GM23248 (cell line): ENCODE measurements at places on chromosomes 1 and 21. TPM values are rescaled to one million over a fixed set of nuclear protein-coding genes. Genes with fewer than 3 reads are reported as not detected.

GRCh38 chr1:13830616-13831280 lies 130.8 kb downstream of the PRDM2 start:
- DNase-seq, result no peak

GRCh38 chr21:32749662-32750061 lies 21.8 kb upstream of the SYNJ1 start:
- DNase-seq, result no peak

GRCh38 chr1:95116580-95117206 lies 462 bp upstream of the TLCD4 start:
- DNase-seq, result peak; percentile 59

- no peak for DNase-seq
Measured at GRCh38 chr1:200973937-200974657, 49.4 kb downstream of the KIF21B start.

GRCh38 chr1:156009404-156009803 lies 11.3 kb downstream of the SSR2 start:
- no peak for DNase-seq

GRCh38 chr1:154863315-154864174 lies 6.5 kb downstream of the KCNN3 start:
- DNase-seq, result peak; percentile 61

DNA sequence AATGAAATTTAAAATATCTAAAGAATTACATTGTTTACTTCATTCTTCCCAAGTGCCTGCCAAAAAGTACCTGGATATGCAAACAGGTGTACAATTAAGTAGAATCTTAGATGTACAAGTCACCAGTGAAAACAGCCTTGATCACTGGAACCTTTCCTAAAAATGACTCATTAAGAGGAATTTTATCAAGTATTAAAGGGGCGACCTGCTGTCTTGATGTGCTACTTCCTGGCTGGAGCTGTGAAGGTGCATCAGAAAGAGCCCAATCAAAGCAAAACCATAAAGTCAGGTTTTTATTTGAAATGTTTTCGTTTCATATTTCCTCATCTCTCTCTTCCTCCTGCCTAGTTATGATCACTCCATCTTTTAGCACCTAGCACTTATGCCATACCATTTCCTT lies 33.4 kb downstream of the IFI44 start:
- no peak for DNase-seq

DNA sequence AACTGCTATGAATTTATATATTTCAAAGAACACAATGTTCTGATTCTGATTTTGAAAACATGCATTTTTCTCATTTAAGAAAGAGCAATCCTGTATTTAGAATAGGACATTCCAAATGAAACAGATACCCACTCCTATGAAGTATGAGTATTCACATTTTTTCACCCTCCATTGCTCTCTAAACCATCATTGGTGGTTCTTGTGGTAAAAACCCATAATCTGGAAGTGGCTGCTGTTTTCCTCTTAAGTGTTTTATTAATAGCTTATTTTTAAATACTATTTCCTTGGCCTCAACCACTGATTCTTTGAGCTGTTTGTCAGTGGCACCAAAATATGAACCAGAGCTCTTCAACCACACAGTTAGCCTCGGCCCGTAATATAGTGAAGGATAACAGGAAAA lies 60.0 kb upstream of the ADAM30 start:
- no peak for DNase-seq

DNA sequence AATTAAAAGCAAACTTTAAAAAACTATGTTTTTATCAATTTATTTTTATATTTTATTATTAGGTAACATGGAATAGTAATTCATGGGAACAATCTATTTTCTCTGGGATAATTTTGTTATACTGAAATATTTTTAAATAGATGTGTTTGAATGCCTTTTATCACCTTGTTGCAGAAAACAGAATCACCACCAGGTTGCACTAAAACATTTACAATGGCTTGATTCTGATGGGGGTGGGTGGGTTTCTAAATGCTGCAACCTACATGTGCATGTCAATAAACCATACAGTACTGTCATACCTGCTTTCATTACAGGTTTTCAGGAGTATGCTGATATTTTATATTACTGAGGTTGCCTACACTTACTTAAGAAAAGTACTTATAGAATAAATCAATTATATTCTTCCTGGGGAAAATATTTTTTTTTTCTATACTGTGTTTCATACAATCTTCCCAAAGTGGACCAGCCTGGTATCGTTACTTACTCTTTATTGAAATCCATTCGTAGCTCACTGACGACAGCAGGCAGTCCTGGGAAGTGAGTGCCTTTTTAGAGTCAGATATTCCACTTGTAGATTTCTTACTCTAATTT lies 132.8 kb downstream of the PTPRC start:
- peak; percentile 38 for DNase-seq

DNA sequence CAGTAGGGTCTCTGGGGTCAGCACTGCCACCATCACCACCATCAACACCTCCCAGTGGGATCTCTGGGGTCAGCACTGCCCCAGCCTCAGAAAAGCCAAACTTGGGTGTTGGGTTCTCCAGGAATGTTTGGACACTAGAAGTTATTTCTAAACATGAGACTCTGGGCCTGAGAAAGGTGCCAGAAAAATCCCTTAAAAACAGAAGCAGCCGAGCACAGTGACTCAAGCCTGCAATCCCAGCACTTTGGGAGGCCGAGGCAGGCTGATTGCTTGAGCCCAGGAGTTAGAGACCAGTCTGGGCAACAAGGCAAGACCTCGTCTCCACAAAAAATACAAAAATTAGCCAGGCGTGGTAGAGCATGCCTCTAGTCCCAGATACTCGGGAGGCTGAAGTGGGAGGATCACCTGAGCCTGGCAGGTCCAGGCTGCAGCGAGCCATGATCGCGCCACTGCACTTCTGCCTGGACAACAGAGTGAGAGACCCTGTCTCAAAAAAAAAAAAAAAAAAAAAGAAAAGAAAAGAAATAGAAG lies 470 bp downstream of the PTAFR start:
- no peak for DNase-seq

GRCh38 chr1:201945863-201946223 lies 505 bp downstream of the LMOD1 start:
- DNase-seq, result peak; percentile 41

DNA sequence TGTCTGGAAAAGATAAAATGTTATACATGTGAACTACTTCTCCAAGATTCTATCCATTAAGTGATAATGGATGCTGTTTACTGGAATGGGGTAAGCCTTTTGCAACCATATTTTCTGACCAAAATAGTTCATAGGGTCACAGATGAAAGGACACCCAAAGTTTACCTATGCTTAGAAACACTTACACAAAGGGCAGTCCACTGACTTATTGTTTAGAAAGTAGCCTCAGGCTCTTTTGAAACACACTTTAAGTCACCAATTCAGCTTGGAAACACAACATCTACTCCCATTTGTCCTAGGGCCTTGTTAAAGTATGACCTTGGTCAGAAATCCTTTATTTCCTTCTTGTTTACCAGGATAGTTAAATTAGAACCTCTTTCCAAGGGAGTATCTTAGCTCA lies 28.7 kb upstream of the VTCN1 start:
- DNase-seq, result no peak

DNA sequence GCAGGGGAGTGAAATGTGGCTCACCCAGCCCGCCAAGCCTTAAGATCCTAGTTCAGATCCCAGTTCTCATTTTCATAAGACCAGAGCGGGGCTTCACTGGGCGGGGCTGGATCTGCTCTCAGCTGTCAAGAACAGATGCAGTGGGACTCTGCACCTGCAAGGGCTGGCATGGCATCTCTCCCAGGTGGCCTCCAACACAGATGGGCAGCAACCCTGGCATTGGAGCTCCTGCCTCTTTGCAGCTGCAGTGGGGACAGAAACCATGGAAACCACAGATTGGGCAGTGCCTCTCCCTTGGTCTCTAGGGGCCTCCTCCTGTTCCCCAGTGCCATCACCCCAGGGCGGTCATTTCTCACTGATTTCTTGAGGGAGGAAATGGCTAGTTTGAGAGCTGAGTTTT lies 267.7 kb downstream of the PRDM2 start:
- no peak for DNase-seq

GRCh38 chr1:44636688-44637598 lies 37.3 kb downstream of the TMEM53 start:
- no peak for DNase-seq

GRCh38 chr1:45868861-45869260 lies 65.4 kb downstream of the MAST2 start:
- DNase-seq, result no peak

GRCh38 chr1:233897325-233898162 lies 6.9 kb upstream of the SLC35F3 start:
- no peak for DNase-seq

DNA sequence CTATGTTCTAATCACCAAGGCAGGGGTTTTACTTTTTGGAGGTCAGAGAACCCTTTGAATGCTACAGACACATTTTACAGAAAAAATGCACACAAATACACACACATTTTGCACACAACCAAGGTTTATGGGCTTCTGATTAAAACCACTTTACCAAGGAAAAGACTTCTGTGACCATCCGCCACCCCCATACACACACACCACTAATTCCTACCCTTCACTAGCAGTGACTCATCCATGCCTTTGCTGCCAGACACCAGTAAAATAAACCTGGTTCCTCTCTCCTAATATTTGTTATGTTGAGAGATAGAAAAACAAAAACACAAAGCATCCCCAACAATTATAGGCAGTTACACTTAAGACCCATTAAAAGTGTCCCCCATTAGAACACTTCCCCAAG lies 12.9 kb downstream of the PIGM start:
- DNase-seq, result peak; percentile 82

DNA sequence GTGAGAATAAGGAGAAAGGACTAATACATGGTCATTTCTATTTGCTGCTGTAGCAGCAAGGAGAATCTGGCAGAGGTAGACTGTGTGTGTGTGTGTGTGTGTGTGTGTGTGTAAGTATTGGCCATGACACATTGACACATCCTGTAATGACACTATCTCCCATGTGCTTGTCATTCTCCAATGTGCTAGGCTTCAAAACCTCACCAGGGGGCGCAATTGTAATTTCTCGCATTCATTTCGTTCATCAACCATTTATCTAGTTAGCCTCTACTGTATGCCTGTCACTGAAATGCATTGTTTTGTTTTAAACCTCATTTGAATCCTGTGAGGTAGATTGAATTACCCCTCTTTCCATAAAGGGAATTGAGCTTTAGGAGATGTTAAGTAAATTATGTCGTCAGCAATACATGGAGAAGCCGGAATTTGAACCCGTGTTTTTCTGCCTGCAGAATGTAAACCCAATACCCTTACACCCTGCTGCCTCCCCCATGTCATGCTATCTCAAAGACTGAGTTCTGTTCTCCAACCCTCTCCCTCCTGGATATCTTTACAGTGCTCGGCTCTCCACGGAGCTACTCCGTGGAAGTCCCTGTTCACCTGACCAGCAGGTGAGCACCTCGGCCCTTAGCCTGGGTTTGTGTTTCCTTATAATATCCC lies 100.8 kb downstream of the UCK2 start:
- peak; percentile 64 for DNase-seq

GRCh38 chr1:21298981-21299391 lies 8.7 kb upstream of the ECE1 start:
- DNase-seq, result no peak

DNA sequence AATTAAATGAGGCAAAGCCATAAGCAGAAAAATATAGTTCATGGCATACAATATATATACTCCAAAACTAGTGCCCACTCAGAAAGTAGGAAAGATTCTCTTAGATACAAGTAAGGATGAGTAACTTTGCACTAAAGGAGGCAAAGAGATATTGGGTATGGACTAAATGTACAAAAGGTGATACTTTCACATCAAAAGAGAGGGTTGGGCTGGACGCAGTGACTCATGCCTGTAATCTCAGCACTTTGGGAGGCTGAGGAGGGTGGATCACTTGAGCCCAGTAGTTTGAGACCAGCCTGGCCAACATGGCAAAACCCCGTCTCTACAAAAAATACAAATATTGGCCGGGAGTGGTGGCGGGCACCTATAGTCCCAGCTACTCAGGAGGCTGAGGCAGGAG lies 6.7 kb downstream of the KYAT3 start:
- no peak for DNase-seq

DNA sequence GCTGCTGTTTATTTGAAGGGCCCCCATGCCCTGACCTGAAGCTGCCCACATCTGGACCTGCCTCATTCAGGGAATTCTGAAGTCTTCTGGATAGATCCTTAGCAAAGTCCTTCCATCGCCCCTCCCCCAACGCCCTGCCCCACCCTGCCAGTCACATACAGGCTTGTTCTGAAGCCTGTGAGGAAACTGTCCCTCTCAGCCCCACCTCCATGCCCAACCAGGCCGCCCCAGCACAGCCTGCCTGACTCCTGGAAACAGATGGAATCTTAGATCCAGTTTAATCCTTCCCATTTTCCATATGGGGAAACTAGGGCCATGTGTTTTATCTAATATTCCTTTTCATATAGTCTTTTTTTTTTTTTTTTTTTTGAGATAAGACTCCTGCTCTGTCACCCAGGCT lies 44.5 kb upstream of the GPR37L1 start:
- DNase-seq, result no peak

- DNase-seq, result no peak
Measured at GRCh38 chr1:2594641-2595131, 8.1 kb downstream of the PRXL2B start.

Gene ADGRL2
- polyA plus RNA-seq, result 12.3 and 15.6 TPM in 2 replicates

Gene MYCL
- polyA plus RNA-seq, result 0.34 TPM in 1 of 2 replicates, not detected in the other

Gene RGS16
- polyA plus RNA-seq, result 0.33 and 0.41 TPM in 2 replicates
